ENCODE measurements at places on chromosomes 4 and X. TPM values are rescaled to one million over a fixed set of nuclear protein-coding genes. Genes with fewer than 3 reads are reported as not detected.
A peak's percentile ranks its signal among the peaks of the same experiment; 100 is the strongest.

SH3D19 gene
- 16.5 TPM for total RNA-seq

SLIT2 gene
- total RNA-seq, result 1.1 TPM

GABRA4 gene
- total RNA-seq, result not detected

WDFY3 gene
- total RNA-seq, result 38.0 TPM

POF1B gene
- 13.0 TPM for total RNA-seq

SPANXD gene
- not detected for total RNA-seq

DNA sequence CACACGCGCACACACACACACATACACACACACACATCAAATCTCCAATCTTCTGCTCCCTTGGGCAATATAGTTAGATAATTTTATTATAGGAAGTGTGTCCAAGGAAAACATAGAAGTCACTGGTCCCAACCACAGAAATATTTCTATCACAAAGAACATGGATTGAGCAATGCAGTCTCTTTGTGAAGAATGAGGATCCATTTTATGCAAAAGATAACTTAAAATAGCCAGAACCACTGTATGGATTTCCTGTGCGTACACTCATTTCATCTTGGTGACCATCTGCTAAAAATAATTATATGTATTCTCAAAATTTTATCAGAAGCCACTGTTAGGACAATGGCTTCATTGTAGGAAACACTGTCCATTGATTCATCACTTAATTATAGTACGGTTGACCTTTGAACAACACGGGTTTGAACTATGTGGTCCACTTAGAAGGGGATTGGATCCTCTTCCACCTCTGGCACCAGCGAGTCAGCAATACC lies 169.6 kb upstream of the MXRA5 start:
- H3K27ac ChIP-seq, result no peak overlapping the region
- H3K4me1 ChIP-seq, result no peaks in the 10 kb centered on the region
- no peaks in the 10 kb centered on the region for H3K27me3 ChIP-seq
- H3K4me3 ChIP-seq, result no peak overlapping the region

DNA sequence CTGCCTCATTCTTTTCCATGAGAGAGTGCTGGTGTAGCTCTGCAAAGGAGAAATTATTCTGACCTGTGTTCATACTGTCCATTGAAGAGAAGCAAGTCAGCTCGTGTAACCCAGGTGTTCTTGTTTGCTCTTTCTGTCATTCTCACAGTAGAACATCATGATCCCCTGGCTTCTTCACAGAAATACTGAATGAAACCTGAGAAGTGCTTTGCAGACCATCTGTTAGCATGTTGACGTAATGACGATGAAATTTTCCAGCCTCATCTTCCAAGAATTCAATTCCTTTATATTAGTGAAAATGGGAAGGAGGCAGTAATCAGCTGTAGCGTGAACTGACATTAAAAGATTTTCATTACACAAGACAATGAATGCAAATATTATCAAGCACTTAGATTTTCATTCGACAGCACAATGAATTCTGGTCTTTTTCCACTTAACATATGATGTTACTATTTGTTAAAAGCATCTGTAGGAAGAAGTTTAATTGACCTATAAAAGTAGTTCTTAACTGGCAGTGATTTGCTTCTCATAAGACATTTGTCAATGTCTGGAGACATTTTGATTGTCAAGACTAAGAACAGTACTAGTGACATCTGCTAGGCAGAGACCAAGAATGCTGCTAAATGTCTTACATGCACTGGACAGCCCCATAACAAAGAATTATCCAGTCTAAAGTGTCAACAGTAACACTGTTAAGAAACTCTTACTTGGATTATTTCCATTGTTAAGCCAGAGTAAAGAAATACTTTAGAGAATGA lies 246.3 kb downstream of the BANK1 start:
- no peak for DNase-seq
- H3K4me1 ChIP-seq, result no peaks in the 10 kb centered on the region
- H3K36me3 ChIP-seq, result no peaks in the 10 kb centered on the region
- H3K4me3 ChIP-seq, result no peak overlapping the region
- no peak overlapping the region for H3K27ac ChIP-seq

DNA sequence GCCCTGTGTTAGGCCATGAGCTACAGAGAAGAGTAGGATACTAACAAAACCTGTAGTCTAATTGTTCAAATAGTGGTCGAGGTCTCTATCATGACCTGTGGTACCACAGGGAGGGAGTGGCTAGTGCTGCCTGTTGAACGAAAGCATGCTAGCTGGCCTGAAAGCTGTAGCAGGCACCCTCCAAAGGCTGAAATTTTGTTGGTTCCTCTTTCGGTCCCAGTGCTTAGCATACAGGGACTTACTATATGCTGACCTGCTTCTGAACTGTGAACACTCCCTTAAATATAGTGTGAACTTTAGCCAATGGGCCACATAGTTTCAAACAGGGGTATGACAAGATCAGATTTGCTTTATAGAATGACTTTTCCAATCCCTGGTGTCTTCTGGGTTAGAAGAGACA lies 113.4 kb downstream of the PJA1 start:
- no peak overlapping the region for H3K4me3 ChIP-seq
- no peaks in the 10 kb centered on the region for H3K36me3 ChIP-seq
- no peak for DNase-seq

- no peak for DNase-seq
- no peak overlapping the region for H3K4me3 ChIP-seq
- no peaks in the 10 kb centered on the region for H3K27me3 ChIP-seq
- H3K4me1 ChIP-seq, result no peaks in the 10 kb centered on the region
- no peak overlapping the region for H3K27ac ChIP-seq
Measured at GRCh38 chr4:72136429-72136828, 104.6 kb downstream of the NPFFR2 start.

- no peak overlapping the region for H3K4me3 ChIP-seq
- no peak overlapping the region for H3K27ac ChIP-seq
- H3K27me3 ChIP-seq, result no peaks in the 10 kb centered on the region
- no peaks in the 10 kb centered on the region for H3K36me3 ChIP-seq
- no peaks in the 10 kb centered on the region for H3K4me1 ChIP-seq
Measured at GRCh38 chr4:120622601-120623000, 299.9 kb downstream of the PRDM5 start.

DNA sequence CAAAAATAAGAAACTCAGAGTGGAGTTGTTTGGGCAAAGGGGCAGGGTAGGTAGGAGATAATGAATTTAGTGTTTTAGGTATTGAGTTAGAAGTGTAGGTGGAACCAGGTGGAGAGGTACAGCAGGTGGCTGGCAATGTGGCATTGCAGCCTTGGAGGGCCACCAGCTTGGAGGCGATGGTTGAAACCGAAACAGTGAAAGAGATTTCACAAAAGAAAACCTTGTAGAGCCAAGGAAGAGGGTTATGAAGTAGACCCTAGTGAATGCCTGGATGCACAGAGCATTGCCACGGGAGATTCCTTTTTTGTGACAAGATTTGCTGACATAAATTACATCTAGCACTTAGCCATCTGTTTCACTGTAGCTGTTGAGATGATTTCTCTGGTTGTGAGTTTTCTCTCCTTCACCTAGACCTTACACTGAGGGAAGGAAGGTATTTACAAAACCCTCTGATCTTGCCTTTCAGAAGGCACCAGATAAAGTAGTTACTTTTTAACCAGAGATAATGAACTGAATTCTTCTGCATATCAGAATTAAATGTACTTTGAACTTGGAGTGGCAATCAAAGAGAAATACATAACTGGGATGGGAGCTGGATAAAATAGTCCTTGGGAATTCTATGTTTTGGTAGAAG lies 104.1 kb upstream of the CASK start:
- no peak overlapping the region for H3K27ac ChIP-seq
- DNase-seq, result no peak
- no peaks in the 10 kb centered on the region for H3K36me3 ChIP-seq
- no peak overlapping the region for H3K4me3 ChIP-seq
- peaks cover 13% of the 10 kb centered on the region for H3K4me1 ChIP-seq

DNA sequence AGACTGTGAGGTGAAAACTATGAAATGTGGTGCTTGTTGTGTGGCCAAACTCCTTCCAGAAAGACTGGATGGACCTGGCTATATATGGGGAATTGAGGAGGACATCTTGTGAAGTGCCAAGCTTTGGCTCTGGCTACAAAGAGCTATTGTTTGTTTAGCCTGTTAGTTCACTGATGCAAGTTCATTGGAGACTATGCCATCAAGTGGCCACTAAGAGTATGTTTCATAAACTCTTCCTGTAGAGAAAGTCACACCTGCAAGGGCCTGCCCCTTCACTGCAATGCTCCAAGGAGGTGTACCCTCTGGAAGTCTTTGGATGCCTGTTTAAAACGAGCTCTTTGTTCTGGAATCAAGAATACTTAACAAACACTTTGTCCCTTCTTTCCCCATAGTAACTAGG lies 382.0 kb downstream of the GABRG1 start:
- no peak overlapping the region for H3K4me3 ChIP-seq
- DNase-seq, result no peak
- no peaks in the 10 kb centered on the region for H3K36me3 ChIP-seq
- no peaks in the 10 kb centered on the region for H3K4me1 ChIP-seq

- H3K27ac ChIP-seq, result peak overlapping the region; percentile 96
- DNase-seq, result no peak
Measured at GRCh38 chr4:24598025-24598424, 13.7 kb upstream of the DHX15 start.

GRCh38 chr4:10581022-10581421 lies 103.5 kb downstream of the CLNK start:
- no peak overlapping the region for H3K27ac ChIP-seq
- H3K27me3 ChIP-seq, result peaks cover 4% of the 10 kb centered on the region
- no peak overlapping the region for H3K4me3 ChIP-seq
- no peaks in the 10 kb centered on the region for H3K36me3 ChIP-seq
- H3K4me1 ChIP-seq, result no peaks in the 10 kb centered on the region
- no peak for DNase-seq

DNA sequence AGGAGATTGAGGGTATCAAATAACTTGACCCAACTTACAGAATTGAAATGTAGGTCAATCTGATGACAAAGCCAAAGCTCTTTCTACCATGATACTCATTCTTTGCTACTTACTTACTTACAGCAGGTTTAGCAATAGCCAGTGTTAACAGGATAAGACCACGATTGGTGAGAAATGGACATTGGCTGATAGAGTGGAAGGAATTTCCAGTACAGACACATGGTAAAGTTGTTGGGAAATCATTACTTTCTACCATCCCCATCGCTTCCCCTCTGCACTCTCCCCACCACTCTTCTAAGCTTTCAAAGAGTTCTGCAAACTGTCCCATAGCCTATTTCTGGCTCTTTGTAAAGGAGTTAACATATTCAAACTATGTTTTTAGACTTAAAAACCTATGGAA lies 119.7 kb downstream of the CHRNA9 start:
- H3K27me3 ChIP-seq, result no peaks in the 10 kb centered on the region
- no peak overlapping the region for H3K4me3 ChIP-seq
- DNase-seq, result no peak
- no peak overlapping the region for H3K27ac ChIP-seq
- H3K4me1 ChIP-seq, result peaks cover 65% of the 10 kb centered on the region

DNA sequence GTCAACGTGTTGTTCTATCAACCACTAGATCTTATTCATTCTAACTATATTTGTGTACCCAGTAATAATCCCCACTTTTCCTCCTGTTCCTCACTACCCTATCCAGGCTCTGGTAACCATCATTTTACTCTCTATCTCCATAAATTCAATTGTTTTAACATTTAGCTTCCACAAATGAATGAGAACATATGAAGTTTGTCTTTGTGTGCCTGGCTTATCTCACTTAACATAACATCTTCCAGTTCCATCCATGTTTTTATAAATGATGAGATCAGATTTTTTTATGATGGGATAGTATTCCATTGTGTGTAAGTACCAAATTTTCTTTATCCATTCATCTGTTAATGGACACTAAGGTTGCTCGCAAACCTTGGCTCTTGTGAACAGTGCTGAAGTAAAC lies 59.9 kb upstream of the IBSP start:
- no peak overlapping the region for H3K4me3 ChIP-seq
- no peak overlapping the region for H3K27ac ChIP-seq
- H3K36me3 ChIP-seq, result no peaks in the 10 kb centered on the region
- no peaks in the 10 kb centered on the region for H3K4me1 ChIP-seq
- no peak for DNase-seq

DNA sequence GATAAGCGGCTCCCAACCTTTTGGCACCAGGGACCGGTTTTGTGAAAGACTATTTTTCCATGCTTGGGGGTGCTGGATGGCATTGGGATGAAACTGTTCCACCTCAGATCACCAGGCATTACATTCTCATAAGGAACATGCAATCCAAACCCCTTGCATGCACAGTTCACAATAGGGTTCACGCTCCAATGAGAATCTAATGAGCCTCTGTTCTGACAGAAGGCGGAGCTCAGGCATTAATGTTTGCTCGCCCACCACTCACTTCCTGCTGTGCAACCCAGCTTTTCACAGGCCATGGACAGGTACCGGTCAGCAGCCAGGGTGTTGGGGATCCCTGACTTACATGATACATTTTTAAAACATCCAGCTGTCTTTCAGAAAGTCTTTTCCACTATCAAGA lies 187.3 kb downstream of the SLC39A8 start:
- H3K27ac ChIP-seq, result no peak overlapping the region
- H3K36me3 ChIP-seq, result no peaks in the 10 kb centered on the region
- no peaks in the 10 kb centered on the region for H3K27me3 ChIP-seq
- H3K4me1 ChIP-seq, result no peaks in the 10 kb centered on the region
- DNase-seq, result no peak
- no peak overlapping the region for H3K4me3 ChIP-seq

DNA sequence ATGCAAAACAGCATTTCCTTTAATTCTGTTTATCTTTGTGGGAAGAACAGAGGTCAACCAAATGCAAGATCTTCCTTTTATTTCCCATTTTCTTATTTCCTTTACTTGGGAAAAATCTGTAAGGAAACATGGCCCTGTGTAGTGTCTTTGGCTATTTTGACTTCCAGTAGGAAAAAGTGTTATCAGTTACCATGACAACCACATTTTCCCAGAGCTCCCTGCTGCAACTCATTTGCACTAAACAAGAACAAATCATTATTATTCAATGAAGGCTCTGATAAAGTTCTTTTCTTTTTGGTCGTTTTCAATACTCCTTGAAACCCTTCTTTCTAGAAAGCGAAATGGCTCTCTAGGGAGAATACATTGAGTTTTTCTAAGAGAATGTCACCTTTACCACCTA lies 117.2 kb upstream of the DDX53 start:
- no peaks in the 10 kb centered on the region for H3K27me3 ChIP-seq
- H3K4me1 ChIP-seq, result no peaks in the 10 kb centered on the region
- no peak for DNase-seq
- no peak overlapping the region for H3K27ac ChIP-seq
- no peaks in the 10 kb centered on the region for H3K36me3 ChIP-seq
- H3K4me3 ChIP-seq, result no peak overlapping the region
